ENCODE measurements at places on chromosomes 6 and 20.

DNA sequence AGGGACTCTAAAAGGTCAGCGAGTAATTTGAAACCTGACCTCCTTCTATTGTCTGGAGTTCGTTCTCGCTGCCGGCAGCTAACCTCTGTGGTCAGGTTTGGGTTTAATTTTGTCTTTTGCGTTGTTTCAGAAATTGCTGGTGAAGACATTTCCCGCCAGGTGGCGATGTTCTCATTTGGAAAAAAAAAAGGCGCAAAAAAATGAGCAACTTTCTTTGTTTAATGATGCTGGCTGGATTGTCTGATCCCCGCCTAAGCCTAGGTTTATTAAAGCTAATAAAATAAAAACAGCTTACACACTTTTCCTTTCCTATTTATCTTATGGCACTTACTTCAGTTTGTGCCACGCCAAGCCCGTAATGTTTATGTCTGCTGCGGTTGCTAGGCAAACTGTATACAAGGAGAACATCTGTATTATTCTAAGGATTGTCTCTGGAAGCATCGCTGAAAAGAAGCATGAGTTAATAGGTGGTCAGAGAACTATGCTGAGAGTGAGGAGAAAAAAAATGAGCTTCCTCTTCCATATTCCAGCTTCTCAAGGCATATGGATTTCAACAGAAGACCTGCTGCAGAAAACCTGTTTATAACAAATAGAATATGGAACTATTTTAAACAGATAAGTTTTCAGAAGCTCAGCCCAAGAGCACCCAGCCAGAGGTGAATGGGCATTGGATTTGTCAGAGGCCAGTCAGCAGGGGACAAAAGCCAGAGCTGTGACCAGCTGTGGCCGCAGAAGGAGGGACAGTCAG is 205.7 kb downstream of the DOK5 start:
- DNase-seq = peak; percentile 47

DNA sequence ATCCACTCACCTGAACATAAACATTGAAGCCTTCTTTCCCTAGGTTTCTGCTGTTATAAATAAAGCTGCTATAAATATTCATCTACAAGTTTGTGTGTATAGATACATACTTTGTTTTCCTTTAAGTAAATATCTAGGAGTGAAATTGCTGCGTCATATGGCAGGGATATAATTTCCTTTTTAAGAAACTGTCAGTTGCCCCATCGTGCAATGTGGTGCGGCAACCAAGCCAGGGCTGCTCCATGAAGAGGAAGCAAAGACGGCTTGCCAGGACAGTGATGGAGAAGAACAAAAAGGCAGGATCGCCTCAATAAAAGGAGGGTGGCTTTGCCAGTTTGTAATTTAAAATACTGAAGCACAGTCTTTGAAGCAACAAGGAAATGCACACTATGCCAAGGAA is 36.6 kb downstream of the CITED2 start:
- no peak for DNase-seq

DNA sequence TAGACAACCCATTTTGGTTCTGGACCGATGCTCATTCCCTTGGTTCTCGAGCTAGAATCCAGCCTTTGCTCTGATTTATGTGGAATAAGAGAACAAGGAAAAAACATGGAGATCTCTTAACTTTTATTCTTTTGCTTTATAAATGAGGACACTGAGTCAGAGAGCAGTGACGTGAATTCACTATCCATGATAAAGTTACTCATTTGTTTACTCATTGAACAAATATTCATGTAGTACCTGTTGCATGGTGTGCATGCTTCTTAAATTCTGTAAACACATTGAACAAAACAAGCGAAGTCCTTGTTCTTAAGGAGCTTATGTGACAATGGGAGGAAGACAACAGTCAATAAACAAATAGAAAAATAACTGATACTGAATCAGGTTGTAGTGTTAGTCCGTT is 56.9 kb downstream of the BMP2 start:
- DNase-seq = no peak

GRCh38 chr20:45230631-45231030 is 9.5 kb downstream of the SEMG2 start:
- no peak for DNase-seq

DNA sequence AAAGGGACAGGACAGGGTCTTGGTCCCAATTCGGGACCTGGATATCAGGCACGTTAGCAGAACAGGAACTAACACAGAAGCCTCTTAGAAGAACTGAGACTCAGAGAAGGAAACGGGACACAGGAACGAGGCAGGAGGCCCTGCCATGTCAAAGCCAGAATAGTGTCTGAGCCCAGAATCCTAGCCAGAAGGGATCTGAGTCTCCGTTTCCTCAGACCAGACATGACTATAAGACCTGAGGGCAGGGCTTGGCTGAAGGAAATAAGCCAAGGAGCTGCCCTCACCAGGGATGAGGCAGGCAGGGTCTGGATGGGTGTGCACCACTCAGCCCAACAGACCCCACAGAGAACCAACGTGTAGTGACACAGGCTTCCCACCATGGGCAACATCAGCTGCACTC is 40.3 kb downstream of the TRERF1 start:
- DNase-seq = no peak

DNA sequence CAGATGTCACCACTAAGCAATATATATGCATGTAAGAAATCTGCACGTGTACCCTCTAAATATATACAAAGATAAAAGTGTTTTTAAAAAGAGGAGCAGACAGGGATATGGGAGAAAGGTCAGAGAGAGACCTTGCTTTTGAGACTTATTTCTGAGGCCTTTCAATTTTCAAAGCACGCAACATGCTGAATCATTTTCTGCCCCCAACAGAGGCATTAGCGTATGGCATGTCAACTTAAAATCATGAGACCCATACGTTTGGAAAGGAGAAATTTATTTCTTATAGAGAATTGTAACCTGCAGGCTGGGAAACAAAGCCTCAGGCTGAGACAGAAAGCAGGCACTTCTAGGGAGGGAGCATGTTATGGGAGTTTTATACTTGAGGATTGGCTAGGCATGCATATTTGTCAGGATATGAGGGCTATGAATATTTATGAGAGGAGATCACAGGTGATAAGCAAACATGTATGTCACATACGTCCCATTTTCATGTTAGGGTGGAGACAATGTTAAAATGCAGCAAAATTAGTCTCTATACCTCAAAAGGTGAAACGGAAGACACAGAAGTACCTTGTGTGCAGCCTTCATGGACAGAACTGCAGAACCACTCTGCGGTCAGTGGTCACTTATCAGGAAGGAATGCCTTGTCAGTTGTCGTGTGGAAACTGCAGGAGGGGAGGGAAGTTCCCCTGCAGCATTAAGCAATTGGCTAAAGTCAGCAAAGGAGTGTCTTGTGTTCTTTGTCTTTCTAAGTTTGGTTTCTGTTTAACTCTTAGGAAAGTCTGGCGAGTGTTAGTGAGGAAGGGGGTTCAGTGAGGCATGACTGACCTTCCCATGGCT is 6.3 kb upstream of the GABRR2 start:
- no peak for DNase-seq

DNA sequence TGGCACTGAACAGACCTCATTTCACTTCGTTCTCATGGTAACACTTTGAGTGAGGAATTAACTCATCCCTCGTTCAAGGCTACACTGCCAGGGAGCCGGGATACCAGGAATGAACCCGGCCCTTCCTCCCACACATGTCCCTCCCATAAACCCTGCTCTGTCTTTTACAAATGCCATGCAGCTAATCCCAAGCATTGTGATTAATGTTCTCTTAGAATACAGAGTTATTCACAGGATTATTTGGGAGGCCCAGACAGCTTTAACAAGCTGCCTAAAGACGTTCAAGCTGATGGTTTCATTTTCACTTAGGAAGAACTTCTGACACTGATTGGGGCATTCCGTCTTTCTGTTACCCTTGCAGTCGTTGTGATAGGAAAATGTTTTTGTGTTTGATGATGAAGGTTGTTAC is 42.5 kb upstream of the CD83 start:
- DNase-seq = peak; percentile 20
